Myocyte (in vitro differentiated cells): ENCODE measurements at places on chromosomes 7 and 10.

- peak; percentile 31 for DNase-seq
These were observed 9.0 kb downstream of the FAS start for GRCh38 chr10:88999625-89000024.

DNA sequence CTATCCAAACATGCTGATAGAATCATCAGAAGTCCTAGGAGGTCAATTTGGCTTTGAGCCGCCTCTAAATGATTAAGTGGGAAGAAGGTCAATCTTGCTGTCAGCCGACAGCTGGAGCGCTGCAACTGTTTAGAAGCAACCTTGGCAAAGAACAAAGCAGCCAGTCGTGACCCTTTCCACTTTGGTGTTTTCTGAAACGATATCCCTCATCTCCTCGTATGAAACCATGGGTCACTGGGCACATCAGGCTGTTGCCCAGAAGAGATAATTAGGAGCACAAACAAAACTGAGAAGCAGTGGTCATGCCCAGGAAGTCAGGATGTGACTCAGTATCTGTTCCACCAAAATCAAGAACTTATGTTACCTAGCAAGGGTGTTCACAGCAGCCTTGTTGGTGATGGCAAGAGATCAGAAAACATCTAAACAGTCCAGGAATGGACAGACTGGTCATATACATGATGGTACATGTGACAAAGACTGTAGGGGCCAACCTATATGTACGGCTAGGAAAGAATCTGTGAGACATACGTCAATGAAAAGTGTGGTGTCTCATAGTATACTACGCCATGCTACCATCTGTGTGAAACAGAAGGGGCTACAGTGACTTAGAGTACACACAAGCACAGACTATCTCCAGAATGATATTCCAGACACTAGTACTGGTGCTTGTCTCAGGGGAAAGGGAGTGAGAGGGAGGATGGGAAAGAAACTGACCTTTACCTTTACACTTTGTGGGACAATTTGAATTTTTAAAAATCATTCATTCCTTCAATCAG, 22.4 kb downstream of the STN1 start:
- peak; percentile 86 for DNase-seq

DNA sequence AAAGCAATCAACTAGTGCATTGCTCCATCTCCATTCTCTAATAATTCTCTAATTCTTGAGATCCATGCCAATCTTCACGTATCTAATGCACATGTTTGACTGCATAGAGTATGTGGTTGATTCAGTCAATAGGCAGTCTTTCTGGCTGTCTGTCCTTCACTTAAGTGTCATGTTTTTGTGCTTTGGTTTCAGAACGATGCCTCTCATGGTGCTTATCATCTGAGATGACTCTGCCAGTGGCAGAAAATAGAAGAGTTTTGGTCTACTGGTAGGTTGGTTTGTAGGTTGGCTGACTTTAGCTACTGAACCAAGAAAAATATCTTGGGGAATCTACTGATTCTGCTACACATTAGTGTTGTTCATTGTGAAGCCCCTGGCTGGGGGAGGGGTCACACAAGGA, 364.2 kb downstream of the SFMBT2 start:
- no peak for DNase-seq

- DNase-seq, result no peak
These were observed 35.5 kb downstream of the TASOR2 start for GRCh38 chr10:5720182-5720581.

- DNase-seq, result no peak
These were observed 241.5 kb downstream of the WDR11 start for GRCh38 chr10:121092720-121093095.

DNA sequence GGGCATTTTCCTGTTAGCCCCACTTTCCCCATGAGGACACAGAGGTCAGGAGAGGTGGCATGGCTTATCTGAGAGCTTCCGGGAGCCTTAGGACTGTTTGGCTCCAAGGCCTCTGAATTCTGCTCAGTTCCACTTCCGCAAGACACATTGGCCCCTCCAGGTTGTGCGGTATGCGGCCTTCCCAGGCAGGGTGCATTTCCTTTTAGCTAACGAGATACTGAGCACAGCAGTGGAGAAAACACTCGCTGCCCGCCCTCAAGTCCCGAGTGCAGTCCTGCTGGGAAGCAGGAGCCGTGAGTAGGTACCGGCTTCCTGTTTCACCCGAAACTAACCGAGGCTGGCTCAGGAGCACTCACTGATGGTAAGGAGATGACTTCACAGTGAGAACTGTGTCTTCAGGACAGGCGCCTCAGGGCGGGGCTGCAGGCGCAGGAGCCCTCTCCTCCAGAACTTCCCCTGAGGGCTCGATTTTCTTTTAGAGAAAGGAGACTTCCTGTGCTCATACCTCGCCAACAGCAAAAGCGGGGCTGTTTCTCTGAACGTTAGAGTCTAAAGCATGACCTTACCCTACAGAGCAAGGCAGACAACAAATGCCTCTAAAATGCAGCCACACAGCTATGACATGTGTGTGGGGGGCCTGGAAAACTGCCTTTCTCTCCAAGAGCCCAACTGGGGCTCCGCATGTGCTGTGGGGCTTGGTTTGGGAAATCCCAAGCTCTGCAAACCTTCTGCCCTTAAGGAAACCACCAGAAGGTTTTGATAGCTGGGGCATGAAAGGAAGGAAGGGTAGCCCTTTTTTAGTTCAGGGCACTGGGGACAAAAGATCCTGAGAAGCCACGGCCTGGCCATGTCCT, 25.9 kb downstream of the RGS10 start:
- no peak for DNase-seq

DNA sequence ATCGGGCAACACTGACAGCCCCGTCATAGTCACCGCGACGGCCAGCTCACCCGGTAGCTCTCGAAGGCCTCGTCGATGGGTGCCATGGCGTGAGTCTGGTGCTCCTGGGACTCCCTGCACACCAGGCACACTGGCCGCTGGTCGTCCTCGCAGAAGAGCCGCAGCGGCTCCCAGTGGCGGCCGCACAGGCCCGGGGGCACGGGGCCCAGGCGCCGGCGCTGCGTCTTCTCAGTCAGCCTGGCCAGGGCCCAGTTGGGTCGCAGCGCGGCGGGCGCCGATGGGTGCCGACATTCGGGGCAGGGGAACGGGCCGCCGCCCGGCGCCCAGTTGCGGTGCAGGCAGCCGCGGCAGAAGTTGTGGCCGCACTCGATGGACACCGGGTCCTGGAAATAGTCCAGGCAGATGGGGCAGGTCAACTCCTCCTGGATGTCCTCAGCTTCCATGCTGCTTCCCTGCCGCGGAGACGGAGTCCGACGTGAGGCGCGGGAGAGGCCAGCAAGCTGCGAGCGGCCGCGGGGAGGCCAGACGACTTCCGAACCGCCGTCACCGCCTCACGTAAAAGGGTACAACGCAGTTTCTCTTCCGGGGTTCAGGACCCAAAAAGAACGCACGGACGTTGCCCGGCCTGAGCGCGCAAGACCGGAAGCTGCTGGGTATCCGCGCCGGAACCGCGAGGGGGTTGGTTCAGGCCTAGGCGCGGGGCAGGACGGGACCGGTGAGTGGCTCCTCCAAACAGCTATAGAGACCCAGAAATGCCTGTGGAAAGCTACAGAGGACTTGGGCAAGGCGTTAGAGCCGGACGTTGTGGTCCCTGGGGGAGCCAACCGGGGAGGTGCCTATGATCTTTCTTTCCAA, at the start of gene TRIM4:
Gene TRIM4, minus strand, starts transcription at position 572 of the 855 bp plus-strand sequence. Its CDS starts 129 bp downstream, at position 443.
- peak; percentile 96 for DNase-seq

DNA sequence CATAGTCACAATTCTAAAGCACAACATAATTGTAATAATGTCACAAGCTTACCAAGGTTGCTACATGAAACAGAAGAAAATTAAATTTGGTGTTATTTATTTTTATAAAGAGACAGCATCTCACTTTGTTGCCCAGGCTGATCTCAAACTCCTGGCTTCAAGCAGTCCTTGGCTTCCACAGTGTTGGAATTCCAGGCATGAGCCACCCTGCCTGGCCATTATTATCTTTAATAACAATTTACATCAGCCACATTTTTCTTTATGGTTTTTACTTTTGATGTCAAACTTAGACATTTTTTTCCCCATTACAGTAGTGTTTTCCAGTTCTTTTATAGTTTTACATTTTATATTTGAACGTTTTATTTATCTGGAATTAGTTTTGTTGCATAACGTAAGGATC, 46.7 kb downstream of the BMPR1A start:
- DNase-seq, result no peak

DNA sequence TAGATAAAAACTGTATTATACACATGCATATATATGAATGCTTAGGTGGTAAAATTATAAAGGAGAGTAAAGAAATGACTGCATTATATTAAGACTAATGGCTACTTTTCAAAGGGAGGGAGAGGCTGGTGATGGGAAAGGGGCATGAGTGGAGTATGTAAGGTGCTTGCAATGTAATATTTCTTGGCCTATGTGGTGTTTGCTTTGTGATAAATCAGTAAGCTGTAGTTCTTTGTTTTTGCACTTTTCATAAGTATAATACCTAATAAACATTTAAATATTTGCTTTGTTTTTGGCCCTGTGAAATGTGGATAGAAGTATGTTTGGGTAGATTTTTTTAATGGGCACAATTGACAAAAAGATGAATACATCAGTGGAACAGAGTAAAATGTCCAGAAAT, 25.9 kb downstream of the AGBL3 start:
- no peak for DNase-seq

DNA sequence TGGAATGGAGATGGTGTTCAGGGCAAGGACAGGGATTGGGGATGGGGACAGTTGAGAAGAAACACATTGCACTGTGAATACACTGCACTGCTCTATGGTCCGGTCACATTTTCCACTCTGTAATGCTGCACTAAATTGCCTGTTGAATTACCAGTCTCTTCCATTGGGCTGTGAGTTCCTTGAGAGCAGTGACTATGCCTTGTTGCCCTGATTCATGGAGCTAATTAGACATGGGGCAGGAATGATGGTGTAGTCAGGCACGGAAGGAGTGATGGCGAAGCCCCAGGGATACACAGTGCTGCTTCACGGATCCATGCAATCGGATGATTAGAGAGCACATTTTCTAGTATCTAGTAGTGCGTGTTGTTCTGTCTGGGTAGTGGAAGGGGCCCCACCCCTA, 25.4 kb upstream of the GPAM start:
- DNase-seq, result no peak

GRCh38 chr7:127189074-127189473, 63.7 kb downstream of the GRM8 start:
- no peak for DNase-seq

- no peak for DNase-seq
These were observed 66.7 kb upstream of the FGL2 start for GRCh38 chr7:77266291-77266794.

DNA sequence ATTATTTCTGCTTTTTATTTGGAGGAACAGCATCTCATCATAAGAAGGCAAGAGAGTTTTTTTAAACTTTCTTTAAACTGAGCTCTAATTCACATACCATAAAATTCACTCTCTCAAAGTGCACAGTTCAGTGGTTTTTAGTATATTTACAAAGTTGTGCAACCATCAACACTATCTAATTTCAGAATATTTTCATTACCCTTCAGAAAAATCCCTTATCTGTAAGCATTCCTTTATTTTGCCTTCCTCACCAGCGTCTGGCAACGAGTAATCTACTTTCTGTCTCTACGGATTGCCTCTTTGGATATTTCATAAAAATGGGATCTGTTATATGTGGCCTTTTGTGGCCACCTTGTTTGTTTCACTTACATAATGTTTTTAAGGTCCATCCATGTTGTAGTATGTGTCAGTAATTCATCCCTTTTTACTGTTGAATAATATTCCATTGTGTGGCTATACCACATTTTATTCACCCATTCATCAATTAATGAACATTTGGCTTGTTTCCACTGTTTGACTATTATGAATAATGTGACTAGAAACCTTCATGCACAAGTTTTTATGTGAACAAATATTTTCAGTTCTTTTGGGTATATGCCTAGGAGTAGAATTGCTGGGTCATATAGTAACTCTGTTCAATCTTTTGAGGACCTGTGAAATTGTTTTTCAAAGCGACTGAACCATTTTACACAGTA, 181.5 kb downstream of the TRIL start:
- no peak for DNase-seq

DNA sequence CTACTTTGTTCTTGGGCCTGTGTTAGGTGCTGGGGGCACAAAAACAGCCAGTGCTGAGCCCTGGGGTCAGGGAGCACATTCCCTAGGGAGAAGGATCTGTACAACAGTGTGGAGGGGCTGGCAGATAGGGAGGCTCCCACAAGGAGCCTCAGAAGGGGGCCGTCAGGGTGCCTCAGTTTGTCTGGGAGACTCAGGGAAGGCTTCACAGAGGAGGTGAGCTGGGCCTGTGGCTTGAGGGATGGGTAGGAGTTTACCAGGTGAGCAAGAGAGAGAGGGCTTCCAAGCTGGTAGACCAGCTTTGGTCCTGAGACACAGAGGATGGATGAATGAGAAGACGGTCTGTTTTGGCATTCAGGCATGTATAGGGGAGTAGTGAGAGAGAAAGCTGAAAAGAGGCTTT, 52.1 kb downstream of the CAMK1D start:
- no peak for DNase-seq

DNA sequence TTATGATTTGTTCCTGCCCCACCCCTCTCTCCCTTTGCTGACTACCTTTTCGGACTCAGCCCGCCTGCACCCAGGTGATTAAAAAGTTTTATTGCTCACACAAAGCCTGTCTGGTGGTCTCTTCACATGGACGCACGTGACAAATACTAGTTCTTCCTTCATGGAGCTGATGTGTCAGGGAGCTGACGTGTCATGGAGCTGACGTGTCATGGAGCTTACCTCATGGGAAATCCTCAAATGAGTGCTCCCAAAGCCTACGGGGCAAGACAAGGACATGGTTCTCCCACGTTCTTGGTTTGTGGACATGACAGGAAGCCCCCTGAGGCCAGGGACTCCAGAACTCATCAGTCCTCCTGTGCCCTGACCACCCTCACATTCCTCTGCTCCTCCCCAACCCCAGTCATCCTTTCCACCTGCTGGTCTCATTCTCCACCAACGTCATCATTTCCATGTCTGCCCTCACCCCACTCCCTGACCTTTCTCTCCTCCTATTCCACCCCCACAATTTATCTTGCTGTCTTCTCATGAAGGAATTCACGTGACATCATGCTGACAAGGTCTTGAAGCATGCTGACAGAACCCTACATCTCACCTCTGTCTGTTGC, 261.3 kb downstream of the TCERG1L start:
- no peak for DNase-seq

GRCh38 chr7:10579561-10579960, 394.1 kb upstream of the PHF14 start:
- no peak for DNase-seq

- no peak for DNase-seq
These were observed 1.3 kb downstream of the PFKFB3 start for GRCh38 chr10:6204063-6204340.

- peak; percentile 5 for DNase-seq
These were observed 505.6 kb downstream of the HTR7 start for GRCh38 chr10:90352288-90352687.
